ENCODE measurements at places on chromosomes 13 and 19. TPM values are rescaled to one million over a fixed set of nuclear protein-coding genes. Genes with fewer than 3 reads are reported as not detected.

- H3K36me3 ChIP-seq: no peaks in the 10 kb centered on the region
- no peak overlapping the region for H3K27ac ChIP-seq
- no peaks in the 10 kb centered on the region for H3K27me3 ChIP-seq
- H3K4me3 ChIP-seq: no peak overlapping the region
- no peak for DNase-seq
These were observed 76.2 kb downstream of the C13orf42 start for GRCh38 chr13:51034906-51035305.

DNA sequence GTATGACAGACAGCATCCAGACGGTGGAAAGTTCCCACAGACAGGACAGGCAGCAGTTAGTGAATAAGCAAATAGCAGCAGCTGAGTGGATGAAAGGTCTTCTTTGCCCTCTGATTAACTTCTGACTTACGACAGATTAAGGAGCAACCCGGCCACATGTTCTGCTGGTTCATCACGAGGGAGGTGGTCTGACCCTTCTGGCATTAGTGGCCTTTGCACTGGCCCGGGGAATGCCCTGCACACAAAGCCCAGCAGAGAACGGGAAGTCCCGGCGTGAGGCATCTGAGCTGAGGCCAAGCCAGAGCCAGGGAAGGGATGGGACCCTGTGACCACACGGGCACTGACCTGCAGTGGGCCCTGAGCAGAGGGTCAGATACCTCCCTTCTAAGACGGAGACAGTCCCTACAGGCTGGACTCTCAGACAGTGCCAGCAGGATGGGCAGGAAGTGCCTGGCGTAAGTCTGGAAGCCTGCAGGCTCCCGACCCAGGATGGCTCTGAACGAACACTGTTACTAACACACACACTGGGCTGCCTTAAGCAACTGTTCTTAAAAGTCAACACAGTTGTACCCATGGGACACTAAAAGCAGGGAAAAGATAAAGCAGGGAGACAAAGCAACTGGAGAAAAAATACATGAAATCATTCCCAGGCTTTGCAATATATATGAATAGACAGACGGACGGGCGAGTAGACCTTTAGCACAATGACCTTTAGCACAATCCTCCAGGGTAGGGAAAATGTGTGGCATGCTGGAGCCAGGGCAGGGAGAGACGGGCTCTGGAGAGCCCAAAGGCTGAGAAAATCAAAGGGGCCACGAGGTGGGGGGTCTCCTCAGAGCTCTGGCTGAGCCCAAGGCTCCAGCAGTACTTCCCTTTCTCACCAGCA lies 6.3 kb downstream of the C19orf12 start:
- H3K36me3 ChIP-seq: no peaks in the 10 kb centered on the region
- no peaks in the 10 kb centered on the region for H3K27me3 ChIP-seq

The ZNF382 gene
- 2.0 TPM for total RNA-seq

DNA sequence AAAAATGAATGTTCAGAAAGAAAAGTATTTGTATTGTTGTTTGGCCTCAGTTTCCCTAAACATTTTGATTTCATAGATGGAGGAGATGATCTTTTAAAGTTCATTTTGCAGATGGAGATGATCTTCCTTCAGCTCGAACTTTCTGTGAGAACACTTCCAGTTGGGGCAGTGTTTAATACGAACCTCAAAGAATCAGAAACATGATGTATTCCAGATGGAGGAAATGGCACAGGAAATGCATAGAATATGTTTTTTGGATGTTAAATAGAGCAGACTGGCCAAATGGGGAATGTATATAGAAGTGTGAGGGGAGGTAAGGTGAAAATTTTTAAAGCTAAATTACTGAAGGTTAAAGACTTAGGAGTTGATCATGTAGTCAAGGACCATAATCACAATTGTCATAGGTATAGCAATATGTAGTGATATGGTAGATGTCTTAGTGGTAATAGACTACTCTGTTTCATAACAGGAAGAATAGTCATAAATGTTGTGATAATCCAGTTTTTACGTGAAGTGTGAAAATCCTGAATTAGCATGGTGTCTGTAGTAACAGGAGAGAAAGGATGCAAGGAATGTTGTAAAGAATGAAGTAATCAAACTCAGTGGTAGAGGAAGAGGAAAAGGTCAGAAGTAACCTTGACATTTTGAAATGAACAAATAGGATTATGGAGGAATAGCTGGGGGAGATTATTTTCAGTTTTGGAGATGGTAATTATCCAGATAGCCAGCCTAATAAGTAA lies 5.1 kb downstream of the RAP2A start:
- no peak overlapping the region for H3K27ac ChIP-seq
- no peak overlapping the region for H3K4me3 ChIP-seq
- DNase-seq: no peak

The NANOS3 gene
- total RNA-seq: not detected

- no peaks in the 10 kb centered on the region for H3K27me3 ChIP-seq
- no peak overlapping the region for H3K27ac ChIP-seq
- no peaks in the 10 kb centered on the region for H3K4me1 ChIP-seq
- H3K4me3 ChIP-seq: no peak overlapping the region
- no peak for DNase-seq
These were observed 121.2 kb downstream of the PCCA start for GRCh38 chr13:100209857-100210825.

DNA sequence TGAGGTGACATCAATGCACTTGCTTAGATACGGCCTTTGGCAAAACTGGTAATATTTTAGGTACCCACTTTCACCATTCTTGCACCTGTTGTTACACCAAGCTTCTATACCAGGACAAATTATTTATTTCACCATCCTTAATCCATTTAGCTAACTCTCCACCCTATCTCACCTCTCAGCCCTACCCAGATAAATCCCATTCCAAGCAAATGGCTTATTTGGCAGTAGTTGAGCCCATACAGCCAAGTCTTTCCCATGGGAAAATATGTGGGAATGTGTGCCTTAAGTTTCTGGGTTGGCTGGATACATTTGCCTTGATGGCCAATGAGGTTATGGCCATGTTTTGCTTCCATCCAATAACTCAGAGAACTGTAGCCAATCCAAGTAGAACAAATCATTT lies 551.9 kb downstream of the GPC6 start:
- no peak overlapping the region for H3K4me3 ChIP-seq
- H3K4me1 ChIP-seq: no peaks in the 10 kb centered on the region
- no peaks in the 10 kb centered on the region for H3K27me3 ChIP-seq
- H3K27ac ChIP-seq: no peak overlapping the region

DNA sequence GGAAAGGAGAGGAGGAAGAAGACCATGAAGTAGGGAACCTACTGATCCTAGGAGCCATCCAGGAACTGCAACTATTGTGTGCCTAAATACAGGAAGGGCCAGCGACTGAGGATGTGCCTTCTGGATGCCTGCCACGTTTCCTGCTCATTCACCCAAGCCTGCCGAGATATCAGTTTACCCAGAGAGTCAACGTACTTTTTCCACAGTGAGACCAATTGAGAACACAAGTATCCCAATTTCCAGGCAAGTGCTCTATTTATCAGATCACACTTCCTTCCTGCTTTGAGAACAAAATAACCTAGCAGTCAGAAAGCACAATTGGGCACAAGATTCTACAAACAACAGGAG lies 122.4 kb downstream of the AKAP11 start:
- H3K27me3 ChIP-seq: no peaks in the 10 kb centered on the region
- H3K4me1 ChIP-seq: no peaks in the 10 kb centered on the region
- no peak overlapping the region for H3K4me3 ChIP-seq
- no peak overlapping the region for H3K27ac ChIP-seq

GRCh38 chr19:34274827-34275625 lies 20.7 kb downstream of the GARRE1 start:
- peaks cover 32% of the 10 kb centered on the region for H3K4me1 ChIP-seq
- H3K27ac ChIP-seq: peak overlapping the region; percentile 26
- no peak for DNase-seq
- no peaks in the 10 kb centered on the region for H3K27me3 ChIP-seq

GRCh38 chr13:92843549-92843948 lies 383.1 kb upstream of the GPC6 start:
- DNase-seq: no peak
- no peaks in the 10 kb centered on the region for H3K4me1 ChIP-seq
- no peaks in the 10 kb centered on the region for H3K36me3 ChIP-seq
- no peaks in the 10 kb centered on the region for H3K27me3 ChIP-seq
- no peak overlapping the region for H3K4me3 ChIP-seq
- no peak overlapping the region for H3K27ac ChIP-seq

GRCh38 chr13:31629085-31629780 lies 110.1 kb upstream of the RXFP2 start:
- no peak overlapping the region for H3K27ac ChIP-seq
- no peaks in the 10 kb centered on the region for H3K4me1 ChIP-seq
- DNase-seq: no peak
- H3K36me3 ChIP-seq: no peaks in the 10 kb centered on the region
- H3K4me3 ChIP-seq: no peak overlapping the region
- no peaks in the 10 kb centered on the region for H3K27me3 ChIP-seq

DNA sequence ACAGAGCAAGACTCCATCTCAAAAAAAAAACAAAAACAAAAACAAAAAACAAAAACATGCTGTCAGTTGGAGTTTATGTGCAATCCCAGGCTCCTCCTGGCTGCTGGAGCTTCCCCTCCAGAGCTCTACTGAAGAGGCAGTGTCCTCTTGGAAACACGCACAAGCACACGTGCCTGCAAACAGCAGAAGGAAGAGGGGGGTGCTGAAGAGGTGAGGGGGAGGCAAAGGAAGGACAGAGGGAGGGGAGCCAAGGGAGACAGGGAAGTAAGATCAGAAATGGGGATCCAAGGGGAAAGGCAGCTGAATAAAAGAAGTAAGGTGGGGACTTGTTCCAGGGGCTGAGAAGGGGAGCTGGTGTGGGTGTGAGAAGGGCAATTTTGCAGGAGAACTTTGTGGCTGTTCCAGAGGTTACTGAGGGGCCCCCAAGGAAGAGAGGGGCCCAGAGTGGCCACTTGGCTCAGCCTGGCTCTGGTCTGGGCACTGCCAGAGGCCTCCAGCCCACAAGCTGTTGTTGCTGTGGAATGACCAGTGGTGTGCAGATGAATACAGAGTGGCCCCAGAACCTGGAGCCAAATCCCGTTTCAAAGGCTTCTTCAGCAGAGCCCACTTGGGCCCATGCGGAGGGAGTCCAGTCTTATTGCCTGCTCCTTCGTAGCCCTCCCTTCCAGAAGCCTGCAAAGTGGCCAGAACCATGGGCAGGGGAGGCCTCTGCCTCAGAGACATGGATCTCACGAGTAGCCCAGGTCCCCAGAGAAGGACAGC lies 34.4 kb downstream of the LYL1 start:
- no peaks in the 10 kb centered on the region for H3K36me3 ChIP-seq
- H3K4me3 ChIP-seq: no peak overlapping the region
- peaks cover 67% of the 10 kb centered on the region for H3K4me1 ChIP-seq
- H3K27me3 ChIP-seq: no peaks in the 10 kb centered on the region

DNA sequence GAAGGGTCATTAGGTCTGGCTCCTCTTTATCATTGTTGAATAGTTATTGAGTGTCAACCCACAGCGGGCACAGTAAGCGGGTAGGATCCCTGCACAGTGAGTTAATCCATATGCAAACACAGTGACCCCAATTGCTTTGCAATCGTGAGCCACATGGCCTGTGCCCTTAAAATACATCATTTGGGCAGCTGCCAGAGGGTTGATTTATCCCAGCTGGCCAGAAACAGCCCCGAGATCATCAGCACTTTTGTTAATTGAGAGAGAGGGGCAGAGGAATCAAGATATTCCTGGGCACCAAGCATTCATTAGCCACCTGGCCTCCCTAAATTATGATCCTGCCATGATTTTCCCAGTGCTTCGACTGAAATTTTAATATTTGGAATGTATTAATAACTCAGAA lies 9.8 kb upstream of the CNMD start:
- H3K27ac ChIP-seq: no peak overlapping the region
- no peaks in the 10 kb centered on the region for H3K4me1 ChIP-seq
- DNase-seq: no peak
- H3K4me3 ChIP-seq: no peak overlapping the region
- H3K36me3 ChIP-seq: no peaks in the 10 kb centered on the region

The ZNF100 gene
- 24.1 TPM for total RNA-seq

The HPN gene
- total RNA-seq: not detected

Measured in transverse colon (tissue), 4 donors.